ENCODE measurements at places on chromosomes 3 and 15.
A peak's percentile ranks its signal among the peaks of the same experiment; 100 is the strongest.

- DNase-seq = no peak
These were observed 28.6 kb upstream of the SH3BP5 start for GRCh38 chr3:15360788-15361493.

GRCh38 chr3:154121701-154122551, 736 bp downstream of the ARHGEF26 start:
- peak; percentile 59 for DNase-seq

GRCh38 chr3:164224126-164224525, 854.2 kb downstream of the SI start:
- DNase-seq = no peak

DNA sequence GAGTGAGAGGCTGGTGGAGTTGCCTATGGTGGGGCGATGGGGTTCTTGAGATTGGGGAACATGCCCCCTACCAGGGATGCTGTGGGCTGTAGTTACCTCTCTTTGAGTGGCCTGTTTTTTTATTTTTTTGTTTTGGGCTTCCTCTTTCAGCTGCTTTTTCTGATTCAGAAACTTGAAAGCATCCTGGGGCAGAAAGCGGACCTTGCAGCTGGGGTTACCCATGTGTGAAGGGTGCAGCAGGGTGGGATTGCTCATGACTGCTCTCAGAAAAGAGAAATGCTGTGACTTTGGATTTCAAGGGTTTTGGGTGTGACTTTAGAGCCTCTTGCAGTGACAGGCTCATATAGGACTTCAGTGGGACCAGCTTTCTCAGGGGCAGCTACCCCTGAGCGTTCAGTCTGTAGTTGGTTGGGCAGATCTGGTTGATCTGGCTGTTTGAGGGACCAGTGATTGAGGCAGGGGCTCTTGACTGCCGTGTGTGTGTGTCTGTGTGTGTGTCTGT, 1.8 kb downstream of the LIMD1 start:
- DNase-seq = no peak

GRCh38 chr3:46994801-46995731, 15.6 kb downstream of the NBEAL2 start:
- DNase-seq = no peak

DNA sequence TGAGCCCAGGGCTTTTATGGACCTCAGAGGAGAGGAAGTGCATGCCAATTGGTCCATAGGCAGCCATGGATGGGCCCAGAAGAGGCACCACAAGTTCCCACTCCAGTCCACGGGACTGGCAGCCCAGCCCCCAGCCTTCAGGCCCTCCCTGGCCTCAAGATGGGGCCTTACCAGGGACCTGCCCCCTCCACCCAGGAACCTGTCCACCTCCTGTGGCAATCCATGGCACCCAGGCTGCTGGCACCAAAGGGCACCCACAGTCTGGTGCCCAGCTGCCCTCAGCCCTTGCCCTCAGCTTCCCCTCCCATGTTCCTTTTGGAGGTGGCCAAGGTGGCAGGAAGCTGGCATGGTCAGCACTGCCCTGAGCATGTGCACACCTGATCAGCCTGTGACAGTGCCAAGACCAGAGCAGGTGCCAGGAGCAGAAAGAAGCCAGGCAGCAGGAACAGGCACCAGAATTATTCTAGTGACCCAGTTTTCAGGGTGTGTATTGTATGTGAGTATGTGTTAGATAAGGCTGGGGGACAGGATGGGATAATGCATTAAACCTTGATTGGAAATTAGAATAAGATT, 415.0 kb downstream of the NTRK3 start:
- DNase-seq = no peak

GRCh38 chr3:42151596-42152168, 60.5 kb downstream of the TRAK1 start:
- no peak for DNase-seq

DNA sequence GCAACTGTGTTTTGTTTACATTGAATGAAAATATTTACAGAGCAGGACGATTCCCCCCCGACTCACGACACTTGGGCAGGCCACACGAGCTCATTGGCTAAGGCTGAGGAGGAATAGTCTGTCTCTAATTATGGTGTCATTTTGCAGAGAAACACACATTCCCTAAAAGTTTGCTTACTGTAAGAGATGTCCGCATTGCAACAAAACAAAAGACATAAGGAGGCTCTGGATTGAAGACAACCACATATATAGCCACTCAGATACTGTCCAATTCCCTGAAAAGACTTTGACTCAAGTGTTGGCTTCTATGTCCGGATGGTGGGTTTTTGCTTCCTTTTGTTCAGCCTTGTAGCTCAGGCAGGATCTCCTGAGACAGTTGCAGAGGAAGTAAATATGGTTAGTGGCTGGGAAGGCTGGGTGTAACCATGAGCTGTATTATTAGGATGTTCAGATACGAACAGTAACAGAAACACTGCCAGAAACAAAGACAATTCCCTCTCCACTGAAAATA, 170.4 kb downstream of the KLHL25 start:
- no peak for DNase-seq

DNA sequence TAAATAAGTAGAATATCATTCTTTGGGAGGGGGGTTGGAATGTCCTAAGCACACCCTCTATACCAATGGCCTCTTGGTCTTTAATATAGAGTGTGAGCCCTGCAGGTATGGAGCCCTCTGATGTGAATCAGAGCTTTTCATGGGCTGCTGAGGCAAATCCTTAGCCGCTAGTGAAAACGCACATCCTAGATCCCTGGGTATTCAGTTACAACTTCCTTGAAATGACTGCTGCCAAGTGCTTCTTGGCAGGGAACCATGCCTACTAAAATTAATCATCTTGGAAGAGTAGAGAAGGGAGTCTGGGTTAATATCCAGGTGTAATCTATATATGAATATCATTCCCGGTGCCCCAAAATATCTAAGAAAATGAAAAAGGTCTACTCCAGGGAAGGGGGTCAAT, 109.1 kb downstream of the POLQ start:
- no peak for DNase-seq

GRCh38 chr3:59783468-59783988, 733.7 kb upstream of the CFAP20DC start:
- no peak for DNase-seq

DNA sequence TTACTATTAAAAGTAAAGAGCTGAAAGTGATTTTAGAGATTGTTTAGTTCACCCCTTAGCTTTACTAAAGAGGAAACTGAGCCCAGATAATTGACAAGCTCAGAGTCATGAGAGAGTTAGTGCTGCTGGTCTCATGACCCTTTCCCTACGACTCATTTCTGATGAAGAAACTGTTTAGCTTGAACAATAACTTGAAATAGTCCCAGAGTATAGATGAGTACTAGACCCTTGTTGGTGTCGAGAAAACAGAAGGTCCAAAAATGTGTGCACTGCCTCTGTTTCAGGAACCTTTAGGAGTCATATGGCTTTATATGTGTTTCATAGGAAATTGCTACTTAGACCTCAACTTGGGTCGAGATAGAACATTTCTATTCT, 58.2 kb downstream of the IL16 start:
- no peak for DNase-seq

DNA sequence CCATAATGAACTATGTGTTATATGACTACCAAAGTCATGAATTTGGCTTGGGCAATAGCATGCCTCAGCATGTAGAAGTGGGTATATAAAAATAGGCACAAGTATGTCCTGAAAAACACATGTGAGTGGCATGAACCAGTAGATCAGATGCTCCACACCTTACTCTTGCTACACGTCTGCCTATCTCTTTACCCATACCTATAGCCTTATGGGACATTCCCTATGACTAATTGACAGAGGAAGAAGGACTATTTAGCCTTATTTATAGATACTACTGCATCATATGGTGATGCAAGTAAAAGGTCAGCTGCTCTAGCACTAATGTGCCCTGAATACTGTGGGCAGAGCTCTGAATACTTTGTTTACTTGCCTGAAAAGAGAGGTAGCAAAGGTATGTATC, 81.0 kb upstream of the ZPLD1 start:
- no peak for DNase-seq

GRCh38 chr15:68572921-68573320, 5.9 kb upstream of the CORO2B start:
- DNase-seq = no peak

GRCh38 chr3:144403040-144403457, 431.4 kb downstream of the DIPK2A start:
- DNase-seq = no peak

DNA sequence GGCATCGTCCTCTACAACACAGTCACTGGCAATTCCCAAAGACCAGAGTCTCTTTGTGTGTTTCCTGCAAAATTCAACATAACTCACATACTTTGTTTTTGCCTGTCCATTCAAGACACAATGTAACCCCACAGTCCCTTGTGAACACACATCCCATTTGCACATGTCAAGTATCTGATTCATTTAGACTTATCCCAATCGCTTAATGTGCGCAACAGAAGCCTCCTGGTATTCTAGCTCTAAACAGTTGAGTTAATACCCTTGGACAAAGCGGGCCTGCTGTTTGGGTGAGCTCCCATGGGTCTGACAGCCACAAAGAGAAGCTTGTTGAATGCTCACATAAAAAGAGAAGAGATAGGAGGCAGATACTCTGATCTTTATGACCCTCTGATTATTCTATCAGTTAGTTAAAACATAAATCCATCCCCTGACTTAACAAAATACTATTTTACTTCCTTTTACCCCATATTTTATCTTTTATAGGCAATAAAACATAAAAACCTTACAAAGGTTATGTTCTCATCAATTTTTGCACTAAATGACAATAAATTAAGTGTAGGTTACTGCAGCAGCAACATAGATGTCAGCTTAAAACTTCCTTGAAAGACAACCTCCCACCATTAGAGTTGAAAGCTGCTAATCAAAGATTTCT, 79.4 kb downstream of the ANXA2 start:
- no peak for DNase-seq

- no peak for DNase-seq
These were observed 16.9 kb upstream of the FILIP1L start for GRCh38 chr3:100131241-100131640.

DNA sequence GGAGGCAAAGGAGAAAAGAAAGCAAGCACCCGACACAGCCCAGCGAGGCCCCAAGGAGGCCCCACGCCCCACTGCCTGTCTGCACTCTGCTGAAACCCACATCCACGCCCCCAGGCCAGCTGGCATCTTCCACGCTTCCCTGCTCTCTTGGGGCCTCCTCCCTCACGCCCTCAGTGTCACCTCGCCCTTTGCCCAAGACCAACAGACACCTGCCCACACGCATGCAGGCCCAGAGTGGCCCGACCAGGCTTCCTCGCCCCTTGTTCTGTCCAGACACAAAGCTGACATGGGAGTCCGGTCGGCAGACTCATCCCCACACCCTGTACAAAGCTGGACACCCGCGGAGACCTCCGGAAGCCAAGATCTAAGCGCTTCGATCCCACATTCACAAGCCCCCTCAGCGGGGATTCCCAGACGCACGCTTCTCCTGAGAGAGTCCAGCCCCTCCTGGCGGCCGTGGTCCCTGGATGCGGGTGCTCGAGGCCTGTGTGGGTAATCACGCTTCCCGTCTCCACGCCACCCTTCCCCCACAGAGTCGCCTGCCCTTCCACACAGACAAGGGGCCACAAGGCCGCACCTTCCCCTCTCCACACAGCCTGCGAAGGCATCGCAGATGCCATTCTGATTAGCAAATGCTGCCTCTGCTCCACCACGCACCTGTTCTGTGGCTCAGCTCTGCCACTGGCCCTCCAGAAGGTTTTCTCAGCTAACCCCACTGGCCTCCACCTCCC, 176.6 kb downstream of the XXYLT1 start:
- no peak for DNase-seq

DNA sequence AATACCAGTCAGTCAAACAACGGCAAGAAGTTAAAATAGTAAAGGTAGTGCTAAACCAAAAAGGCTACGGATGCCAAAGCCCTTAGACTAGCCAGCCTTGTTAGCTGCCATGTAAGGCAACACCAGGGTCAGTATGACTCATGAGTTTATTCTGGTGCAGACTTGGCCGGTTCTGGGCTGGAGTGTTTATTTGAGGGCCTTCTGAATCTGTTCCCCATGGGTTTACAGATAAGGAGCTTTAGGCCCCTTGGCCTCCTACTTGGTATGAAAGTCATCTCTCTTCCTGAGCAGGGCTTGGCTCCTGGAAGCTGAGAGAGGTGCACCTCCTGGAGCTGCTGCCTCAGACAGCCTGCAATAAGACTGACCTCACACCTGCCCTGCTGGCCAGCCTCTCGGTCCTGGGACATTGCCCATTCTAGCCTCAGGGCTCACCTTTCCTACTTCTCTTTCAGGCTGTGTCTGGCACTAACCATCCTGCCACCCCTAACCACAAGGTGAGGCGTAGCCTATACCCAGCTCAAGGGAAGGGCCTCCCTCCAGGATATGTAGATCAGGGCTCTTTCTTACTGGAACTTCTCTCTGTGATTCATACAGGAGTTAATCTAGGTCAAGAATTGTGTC, 10.4 kb upstream of the RTP1 start:
- no peak for DNase-seq

DNA sequence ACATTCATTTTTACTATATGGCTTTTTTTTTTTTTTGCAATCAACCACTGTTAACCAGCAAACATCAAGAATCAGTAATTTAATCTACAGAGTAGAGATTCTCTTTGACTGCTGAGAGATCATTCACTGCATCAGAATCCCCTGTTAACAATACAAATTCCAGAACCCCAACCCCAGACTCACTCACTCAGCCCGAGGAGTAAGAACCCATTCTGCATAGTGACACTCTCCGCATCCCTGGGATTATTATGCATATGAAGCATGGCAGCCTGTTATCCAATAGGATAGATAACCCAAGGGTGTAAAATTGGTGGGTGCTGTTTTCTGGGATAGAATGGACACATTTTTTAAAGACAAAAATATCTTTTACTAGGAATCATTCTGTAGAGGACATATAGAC, 76.3 kb upstream of the CCDC39 start:
- DNase-seq = no peak

- DNase-seq = no peak
These were observed 90.1 kb downstream of the B3GALNT1 start for GRCh38 chr3:161014843-161015749.

GRCh38 chr3:127717357-127718244, 44.8 kb downstream of the ABTB1 start:
- DNase-seq = no peak

GRCh38 chr3:140298043-140298442, 363.1 kb downstream of the CLSTN2 start:
- no peak for DNase-seq

- DNase-seq = no peak
These were observed 7.7 kb downstream of the MAP6D1 start for GRCh38 chr3:183817639-183818038.

DNA sequence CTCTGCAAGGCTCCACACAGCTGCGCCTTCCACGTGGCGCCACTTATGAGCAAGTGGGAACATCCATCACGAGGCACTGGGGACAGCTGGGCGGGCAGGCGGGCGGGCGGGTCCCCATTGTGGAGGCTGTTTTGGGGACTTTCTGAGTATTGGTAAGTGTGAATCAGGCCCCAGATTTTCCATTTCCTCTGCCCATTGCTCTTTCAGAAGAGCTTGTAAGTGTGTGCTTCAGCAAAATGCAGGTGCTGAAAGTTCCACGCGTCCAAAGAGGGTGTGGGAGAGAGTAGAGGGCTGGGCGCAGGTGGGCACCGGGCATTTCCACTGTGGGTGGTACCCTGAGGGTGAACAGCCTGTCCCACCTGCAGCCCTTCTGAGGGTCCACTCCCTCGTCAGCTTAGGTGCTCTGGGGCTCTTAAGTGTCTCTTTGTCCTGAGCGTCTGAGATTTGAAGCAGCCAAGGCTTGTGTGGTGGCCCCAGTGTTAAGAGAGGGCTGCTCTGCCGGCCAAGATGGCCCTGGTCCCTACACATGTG, 177.1 kb downstream of the RPLP1 start:
- DNase-seq = no peak
